ENCODE measurements at places on chromosomes 4 and X.

GRCh38 chr4:120156120-120156718 lies 89.6 kb upstream of the MAD2L1 start:
- no peak for DNase-seq

DNA sequence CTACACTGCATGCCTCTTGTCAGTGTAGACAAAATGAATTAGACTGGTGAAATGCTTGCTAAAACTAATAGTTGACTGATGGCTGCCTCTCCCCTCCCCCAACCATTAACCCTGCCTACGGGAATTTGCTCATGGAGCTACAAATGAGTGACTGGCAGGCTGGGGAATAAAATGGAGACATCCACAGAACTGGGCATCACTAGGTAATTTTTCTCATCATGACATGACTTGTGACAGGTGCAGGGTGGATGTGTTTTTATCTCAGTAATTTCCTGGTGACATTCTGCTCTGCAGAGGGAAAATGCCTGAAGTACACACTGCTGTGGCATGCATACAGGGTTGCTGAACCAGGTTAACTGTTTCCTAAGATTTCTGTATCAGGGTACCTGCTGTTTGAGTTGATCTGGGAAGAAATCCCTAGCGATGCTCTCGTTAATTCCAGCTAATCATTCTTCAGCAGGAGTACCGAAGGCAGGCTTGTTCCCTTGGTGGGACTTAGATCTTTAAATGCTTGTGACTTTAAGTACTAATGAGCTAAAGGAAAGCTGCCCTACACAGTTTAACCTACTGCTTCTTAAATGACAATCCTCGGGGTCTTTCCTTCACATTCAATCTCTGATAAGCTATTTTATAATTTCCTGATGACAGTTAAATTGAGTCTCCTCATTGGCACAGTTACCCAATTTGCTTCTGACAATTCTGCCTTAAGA lies 376.3 kb upstream of the LCORL start:
- no peak for DNase-seq

GRCh38 chr4:25535701-25536473 lies 119.8 kb upstream of the SLC34A2 start:
- no peak for DNase-seq

- DNase-seq = no peak
Observed at GRCh38 chr4:70110917-70111316, 43.1 kb upstream of the PRR27 start.

GRCh38 chr4:101019313-101019712 lies 328.0 kb downstream of the PPP3CA start:
- DNase-seq = no peak

DNA sequence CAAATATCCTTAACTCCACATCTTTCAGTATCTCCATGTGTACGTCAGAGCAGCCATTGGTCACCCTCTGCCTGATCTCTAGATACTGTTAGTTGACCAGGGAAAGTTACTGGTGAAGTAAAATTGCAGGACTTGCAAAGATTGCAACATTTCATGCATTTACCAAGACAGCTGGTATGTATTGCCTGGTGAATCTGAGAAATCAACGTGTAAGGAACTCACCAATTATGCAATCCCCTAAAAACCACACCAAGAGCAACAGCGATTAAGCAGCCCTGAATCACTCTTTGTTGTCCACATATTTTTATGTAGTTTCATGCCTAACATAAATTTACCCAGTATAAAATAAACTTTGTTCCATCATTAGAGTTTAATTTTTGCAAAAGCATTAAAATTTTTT lies 271.2 kb downstream of the NLGN4X start:
- no peak for DNase-seq

- DNase-seq = no peak
Observed at GRCh38 chr4:147465461-147465860, 15.4 kb upstream of the EDNRA start.

DNA sequence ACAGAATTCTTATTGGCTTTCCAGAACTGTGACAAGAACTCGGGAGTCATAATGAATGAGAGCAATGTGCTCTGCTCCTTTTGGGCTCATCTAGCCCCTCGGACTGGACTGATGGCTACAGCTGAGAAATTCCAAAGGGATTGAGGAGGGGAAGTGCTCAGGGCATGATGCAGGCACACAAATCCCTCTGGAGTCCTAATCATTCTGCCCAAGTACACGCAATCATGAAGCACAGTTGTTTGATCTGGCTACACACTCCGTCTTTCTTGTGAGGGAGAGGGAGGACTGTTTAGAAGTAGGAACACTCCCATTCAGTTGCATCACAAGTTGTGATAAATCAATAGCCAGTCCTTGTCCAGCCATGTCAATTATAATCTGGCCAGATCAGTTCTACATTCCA lies 237.5 kb downstream of the COL25A1 start:
- no peak for DNase-seq

DNA sequence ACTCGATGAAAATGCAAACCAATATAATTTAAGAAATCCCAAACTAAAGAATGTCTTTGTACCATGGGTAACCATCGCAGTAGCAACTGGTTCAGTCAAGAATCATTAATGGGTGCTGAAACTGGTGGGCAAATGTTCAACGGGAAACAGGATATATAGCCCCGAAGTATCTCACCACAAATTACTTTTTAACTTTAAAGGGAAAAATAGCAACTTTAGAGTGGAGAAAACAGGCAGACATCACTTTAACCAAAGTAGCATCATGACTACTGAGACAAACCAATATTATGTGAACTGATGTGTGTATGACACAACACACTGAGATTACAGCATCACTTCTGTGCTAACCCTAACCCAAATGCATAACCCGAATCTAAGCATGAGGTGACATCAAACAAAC lies 33.8 kb upstream of the SLAIN2 start:
- no peak for DNase-seq

DNA sequence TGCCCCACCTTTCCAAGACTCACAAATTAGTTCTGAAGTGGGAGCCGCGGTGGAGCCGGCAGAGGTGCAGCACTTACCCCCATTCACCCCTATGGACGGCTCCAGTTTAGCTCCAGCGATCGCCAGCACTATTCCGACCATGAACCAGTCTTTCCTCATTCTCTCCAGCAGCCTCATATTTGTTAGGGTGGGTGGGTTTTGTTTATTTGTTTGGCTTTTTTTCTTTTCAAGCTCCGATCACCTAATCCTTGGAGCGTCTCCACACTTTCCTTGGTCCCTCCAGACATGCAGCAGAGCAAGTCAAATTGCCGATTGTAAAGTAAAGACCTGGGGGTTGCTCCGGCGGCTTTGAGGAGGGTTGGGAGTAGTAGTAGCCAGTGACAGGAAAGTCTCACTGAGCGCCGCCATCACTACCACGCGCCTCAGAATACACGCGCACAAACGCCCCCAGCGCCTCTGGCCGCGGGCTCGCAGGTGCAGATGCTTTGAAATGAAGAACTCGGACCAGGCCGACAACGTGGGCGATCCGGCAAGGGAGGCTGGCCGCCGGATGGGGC lies at the start of gene SLC10A7:
SLC10A7 (minus strand) TSS at position 400 of the 557 bp plus-strand sequence; CDS start at position 177, 223 bp downstream.
- no peak for DNase-seq

DNA sequence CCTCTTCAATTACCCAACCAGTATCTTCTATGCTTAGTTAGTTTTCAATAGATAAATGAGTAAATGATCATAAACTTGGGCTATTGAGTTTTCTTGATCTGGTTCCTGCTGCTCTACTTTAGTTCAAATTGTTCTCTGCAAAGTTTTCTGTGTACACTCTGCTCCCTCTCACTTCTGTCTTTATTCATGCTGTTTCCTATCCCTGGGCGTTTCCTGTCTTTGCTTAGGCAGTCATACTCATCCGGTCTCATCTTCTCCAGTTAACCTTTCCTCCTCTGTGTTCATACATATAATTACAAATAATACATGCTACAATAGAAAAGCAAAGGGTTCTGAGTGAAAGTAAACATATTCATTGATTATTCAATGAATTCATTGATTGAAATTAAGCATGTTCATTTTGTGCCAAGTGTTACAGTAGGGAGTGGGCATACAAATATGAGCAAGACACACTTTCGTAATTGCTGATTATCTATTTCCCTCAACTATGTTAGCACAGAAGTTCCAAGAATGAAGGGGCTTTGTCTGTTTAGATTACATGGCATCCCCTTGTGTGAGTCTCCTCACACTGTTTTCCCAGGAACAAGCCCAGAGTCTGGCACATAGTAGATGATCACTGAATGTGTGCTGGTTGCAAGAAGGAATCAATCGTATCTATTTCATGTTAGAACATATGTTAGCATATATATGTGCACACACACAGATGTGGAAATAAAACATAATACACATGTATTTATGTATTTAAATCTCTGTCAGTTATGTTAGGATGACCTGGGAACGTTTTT lies 1.1 kb downstream of the RAB39B start:
- DNase-seq = no peak

DNA sequence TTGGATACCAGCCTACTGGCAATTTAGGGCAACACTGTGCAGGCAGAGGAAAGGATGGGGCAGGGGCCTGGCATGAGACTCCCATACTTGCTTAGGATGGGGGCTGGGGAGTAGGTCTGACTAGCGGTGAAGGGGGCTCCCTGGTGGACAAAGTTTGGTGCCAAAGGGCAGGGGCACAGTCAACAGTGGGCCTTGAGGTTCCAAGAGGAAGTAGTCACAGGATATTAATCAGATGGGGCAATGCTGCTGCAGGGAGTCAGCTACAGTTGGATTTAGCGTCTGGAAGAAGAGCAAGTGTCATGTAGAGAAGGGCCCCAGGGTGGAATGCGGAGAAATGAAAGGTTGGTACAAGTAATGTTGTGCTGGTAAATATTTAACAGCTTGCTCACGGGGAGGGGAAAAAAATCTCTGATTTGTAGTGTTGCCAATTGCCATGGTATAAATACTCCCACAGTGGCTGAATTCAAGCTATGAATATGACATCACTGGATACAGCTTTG lies 139.4 kb downstream of the PJA1 start:
- DNase-seq = no peak

GRCh38 chrX:1273896-1274295 lies 5.3 kb downstream of the CSF2RA start:
- DNase-seq = no peak

All from stimulated activated CD4-positive, alpha-beta T cell treated with anti-CD3 and anti-CD28 coated beads, Interleukin-1b, Interleukin-23, amount 100 ng/mL, for 1 hour (primary cell).